ENCODE measurements at places on chromosomes 5 and 9.
A peak's percentile ranks its signal among the peaks of the same experiment; 100 is the strongest.

DNA sequence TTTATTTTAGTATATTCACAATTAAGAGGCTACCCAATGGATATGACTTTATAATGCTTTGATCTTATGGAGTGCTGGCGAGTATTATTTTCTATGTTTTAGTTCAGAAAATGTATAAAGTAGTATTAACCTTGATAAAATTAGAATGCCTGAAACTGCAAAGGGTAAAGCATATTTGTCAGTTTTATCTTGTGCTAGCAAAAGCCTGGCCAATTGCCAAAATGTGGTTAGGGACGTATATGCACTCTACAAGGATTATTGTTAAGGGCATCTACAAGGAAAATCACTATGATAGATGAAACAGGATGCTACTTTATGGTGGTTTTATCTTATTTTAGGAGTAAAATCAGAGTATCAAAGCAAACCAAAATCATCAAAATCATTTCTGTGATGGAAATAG is 281.7 kb downstream of the CCDC171 start:
- peak; percentile 33 for DNase-seq

GRCh38 chr9:35835766-35836165 is 6.7 kb downstream of the TMEM8B start:
- DNase-seq: no peak

GRCh38 chr5:56481428-56482357 is 248.6 kb upstream of the ANKRD55 start:
- peak; percentile 49 for DNase-seq

GRCh38 chr5:38745836-38746732 is 99.7 kb upstream of the OSMR start:
- DNase-seq: no peak

DNA sequence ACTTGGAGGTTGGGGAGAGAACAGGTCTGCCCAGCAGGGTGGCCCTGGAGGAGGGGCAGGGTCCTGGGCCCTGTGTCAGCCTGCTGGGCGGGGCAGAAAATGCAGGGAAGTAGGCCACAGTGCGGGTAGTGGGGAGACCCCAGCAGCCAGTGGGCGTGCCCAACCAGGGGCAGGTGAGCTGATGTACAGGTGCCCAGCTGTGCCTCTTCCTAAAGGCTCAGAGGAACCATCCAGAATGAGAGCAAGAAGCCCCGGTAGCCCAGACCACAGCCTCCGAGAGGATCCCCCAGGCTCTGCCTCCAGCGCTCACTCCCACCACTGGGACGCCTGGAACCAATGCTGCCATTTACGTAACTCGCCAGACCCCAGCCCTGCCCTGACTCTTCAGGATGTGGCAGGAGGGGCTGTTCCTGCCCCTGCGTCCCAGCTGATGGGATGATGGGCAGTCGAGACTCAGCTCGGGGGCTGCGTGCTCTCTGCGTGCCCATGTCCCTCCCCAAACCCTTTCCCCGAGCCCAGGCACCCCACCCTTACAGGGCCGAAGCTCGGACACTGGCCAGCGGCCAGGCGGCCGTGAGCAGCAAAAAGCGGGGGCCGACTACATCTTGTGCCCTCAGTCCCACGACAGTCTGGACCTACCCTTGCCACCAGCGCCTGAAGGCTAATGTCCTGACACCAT is 17.9 kb upstream of the QRFP start:
- DNase-seq: no peak

DNA sequence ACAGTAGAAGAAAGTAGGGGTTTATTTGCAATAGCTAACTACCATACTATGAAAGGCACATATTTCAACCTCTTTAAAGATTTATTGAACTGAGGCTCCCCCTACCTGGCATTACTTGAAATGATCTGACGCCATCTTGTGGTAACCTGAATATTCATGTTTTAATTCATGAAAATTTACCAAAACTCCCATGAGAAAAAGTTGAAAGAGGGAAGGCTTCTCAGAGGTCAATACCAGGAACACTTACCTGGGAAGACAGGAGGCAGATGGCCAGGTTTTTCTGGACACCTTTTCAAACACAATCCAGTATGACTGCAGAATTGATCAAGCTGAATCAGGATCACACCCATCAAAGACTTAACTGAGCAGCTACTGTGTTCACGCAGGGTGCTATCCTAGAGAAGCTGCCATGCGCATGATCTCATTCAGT is 9.4 kb downstream of the PRELID2 start:
- peak; percentile 66 for DNase-seq

- DNase-seq: no peak
These were observed 322 bp upstream of the SH3GL2 start for GRCh38 chr9:17578577-17578910.

- DNase-seq: peak; percentile 34
These were observed 224.0 kb downstream of the GAS1 start for GRCh38 chr9:86723346-86723745.

GRCh38 chr9:10613419-10613818 is 617 bp upstream of the PTPRD start:
- no peak for DNase-seq

GRCh38 chr5:173317091-173317730 is 11.0 kb downstream of the STC2 start:
- DNase-seq: no peak

DNA sequence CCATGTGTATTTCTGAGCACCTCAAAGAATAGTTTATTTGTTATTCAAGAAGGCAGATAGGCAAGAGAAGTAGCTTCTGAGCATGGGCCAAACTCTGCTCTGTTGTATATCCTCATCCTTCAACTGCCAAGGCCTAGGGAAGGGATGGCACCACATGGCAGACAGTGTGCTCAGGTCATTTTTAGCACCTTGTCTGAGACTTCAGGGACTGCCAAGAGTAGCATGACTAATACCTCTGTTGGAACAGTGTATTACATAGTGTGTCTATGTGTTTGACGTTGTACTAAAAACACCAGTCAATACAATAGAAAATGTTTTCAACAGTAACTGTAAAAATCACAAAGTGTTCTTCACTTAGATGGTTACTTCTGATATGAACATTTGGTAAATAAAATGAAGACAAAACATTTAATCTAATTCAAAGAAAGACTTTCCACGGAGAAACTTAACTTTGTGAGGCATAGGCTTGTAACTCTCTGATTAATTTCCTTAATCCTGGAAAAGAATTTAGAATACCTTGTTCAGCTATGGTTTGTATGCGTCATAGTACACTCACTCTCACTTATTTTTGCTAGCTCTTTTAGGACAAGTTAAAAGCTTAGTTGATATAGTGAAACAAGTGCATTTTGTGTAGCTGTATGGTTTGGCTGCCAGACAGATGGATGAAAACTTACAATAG is 318.4 kb upstream of the RIOK2 start:
- DNase-seq: no peak

DNA sequence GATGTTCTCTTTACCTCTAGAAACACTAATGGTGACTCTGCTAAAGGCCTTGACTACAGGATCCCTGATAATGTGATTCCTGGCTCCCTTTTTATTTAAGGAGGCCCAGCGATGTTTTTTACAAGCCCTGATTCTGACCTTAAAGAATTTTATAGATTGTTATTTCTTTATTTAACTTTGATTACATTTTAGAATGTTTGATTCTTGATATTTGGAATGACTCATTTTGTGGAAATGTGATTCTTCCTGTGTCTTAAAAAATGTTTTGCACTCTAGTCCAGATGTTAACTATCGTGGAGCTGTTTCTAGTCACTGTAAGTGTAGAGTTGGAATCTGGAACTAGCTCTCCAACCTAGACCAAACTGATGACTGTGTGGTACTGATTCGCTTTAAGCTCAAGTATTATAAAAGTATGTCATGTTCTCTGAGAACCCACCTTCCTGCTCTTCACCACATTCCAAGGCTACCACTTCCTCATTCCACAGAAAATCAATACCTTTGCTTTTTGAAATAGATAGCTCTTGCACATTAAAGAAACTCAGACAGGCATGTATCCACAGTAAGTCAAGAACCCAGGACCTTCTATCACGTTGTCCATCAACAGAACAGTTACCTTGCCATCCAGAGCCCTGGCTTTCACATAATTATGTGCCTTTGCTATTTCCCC is 65.2 kb downstream of the JMY start:
- peak; percentile 18 for DNase-seq

GRCh38 chr5:75089137-75089536 is 36.8 kb upstream of the GCNT4 start:
- no peak for DNase-seq

DNA sequence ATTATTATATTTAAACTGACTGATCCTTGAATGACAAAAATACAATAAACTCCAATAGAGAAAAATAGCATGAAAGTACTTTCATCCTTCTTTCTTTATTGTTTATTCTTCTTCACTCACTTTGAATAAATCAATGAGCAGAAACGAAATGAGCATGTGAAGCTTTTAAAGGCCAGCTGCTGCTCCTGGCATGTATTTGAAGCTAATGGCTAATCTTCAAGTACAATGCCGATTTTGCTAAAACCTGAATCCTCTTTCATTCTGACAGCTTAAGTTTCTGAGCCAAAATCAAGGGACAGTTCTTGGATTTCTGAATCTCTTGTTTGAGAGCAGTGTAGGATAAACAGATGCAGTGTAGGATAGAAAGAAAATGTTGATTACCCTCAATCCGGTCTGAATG is 237.3 kb downstream of the CDH10 start:
- DNase-seq: no peak

GRCh38 chr9:114662081-114662989 is 4.7 kb upstream of the TEX53 start:
- DNase-seq: peak; percentile 49

DNA sequence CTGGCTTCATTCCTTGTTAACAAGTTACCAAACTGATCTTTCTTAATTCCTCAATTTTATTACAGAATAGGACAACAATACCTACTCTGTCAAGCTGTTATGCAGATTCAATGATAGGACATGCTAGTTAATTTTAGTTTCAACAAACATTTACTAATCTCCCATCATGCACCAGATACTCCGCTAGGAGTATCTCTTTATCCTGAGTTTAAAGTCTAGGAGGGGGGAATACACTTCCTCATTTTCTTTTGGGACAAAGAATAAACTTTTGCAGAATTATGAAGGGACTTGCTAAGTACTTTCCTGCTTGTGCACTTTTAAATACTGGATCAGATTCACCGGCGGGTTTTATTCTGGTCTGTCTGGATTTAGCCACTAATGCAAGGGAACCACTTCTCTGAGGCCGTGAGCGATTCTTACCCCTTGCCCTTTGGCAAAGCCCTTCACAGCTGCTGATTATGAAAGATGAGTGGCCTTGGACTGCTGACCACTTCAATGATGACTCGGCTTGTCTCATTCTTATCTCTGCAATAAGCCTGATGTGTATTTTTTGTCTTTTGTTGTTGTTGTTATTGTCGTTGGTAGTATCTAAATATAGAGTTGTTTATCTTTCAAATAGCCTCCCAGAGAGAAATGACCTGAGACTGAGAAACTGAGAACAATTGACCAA is 73.9 kb downstream of the RMI1 start:
- no peak for DNase-seq

GRCh38 chr9:71941060-71941568 is 29.7 kb downstream of the C9orf85 start:
- peak; percentile 62 for DNase-seq

DNA sequence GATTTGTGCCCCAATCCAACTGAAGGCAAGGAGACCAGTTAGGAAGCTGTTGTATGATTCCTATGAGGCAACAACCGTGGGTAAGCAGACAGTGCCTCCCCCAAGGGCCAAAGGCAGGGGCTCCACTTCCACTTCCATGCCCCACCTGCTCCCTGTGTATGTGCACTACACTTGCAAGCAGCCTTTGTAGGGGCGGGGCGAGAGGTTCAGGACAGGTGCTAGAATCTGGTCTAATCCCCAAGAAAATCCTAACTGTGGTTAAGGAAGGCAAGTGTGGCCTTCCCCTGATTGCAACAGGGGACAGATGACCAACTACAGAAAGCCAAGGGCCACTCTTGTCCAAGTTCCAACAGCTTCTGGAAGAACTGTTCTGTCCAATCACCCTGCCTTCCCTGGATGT is 41.7 kb downstream of the B4GALT1 start:
- no peak for DNase-seq

- no peak for DNase-seq
These were observed 96.1 kb downstream of the OTULIN start for GRCh38 chr5:14760548-14761002.

- peak; percentile 35 for DNase-seq
These were observed 683.3 kb downstream of the MAT2B start for GRCh38 chr5:164188733-164189148.

GRCh38 chr5:123790226-123790625 is 278.2 kb downstream of the CSNK1G3 start:
- DNase-seq: no peak

DNA sequence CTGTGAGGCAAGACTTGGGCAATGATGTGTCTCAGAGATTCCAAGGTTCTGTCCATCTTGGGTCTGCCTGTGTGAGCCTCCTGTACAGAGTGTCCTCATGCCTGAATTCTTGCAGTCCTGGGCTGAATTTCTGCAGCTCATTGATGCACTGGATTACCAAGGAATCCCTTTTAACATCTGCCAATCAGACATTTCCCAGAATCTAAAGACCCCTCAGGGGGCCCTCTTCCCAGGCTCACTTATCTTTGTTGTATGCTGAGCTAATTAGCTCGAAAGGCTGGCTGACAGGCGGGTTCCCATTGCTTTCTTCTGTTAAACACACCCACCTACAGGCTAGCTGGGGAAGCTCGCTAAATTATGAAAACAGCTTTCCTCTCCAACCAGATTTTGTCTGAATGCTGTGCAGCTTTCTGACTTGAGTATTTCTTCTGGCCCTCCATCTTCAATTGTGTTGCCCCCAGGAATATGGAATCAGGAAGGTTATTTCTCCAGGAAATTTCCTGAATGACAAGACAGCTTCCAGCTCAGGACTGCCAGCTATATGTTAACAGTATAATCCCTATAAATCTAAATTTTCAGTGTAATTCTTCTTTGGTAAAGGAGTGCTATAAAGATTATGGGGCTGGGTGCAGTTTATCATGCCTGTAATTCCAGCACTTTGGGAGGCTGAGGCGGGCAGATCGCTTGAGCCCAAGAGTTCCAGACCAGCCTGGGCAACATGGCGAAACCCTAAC is at the start of gene LIX1:
Gene LIX1, minus strand, starts transcription at position 91 of the 734 bp plus-strand sequence. Its CDS starts 35 bp downstream, at position 56.
- DNase-seq: peak; percentile 50

Data from fibroblast of skin of scalp (primary cell).